ENCODE measurements at places on chromosomes 3 and 15.

DNA sequence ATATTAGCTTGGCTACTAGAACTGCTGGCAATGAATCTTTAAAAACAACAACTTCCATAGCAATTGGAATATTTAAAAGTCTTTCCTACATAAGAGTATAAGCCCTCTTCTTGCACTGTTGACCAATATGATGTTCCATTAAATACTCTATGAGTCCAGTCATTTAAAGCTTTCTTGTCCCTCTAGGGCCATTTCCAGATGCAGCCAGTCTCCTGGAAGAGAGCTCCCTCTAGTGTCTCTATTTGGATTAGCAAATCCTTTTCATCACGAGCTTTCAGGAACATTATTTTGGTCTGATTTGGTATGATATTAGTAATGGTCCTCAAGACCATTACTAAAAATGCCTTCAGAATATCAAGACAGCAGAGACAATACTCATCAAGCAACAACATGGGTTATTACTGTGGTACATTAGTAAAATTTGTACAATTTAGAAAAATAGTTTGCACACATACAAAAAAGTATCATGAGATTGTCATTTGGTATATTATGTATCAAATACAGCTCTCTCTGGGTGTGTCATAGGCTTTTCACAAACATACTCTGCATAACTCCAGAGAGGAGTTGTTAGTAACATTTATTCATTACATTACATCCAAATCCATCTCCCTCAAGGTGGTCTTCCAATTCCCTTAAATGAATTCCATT is 101.3 kb downstream of the DPH6 start:
- no peak for DNase-seq

- DNase-seq, result peak; percentile 47
Observed at GRCh38 chr15:89406940-89407607, 72.5 kb upstream of the POLG start.

DNA sequence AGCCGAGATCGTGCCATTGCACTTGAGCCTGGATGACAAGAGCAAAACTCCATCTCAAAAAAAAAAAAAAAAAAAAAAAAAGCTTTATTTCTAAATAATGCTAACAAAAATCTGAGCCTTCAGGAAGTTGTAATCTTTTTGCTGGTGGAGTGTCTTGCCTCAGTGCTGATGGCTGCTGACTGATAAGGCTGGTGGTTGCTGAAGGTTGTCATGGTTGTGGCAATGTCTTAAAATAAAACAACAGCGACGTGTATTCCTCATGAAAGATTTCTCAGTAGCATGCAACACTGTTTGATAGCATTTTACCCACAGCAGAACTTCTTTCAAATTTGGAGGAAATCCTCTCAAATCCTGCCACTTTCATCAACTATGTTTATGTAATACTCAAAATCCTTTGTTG is 77.4 kb upstream of the PTPRG start:
- DNase-seq, result no peak

GRCh38 chr3:114745322-114746240 is 401.5 kb downstream of the ZBTB20 start:
- no peak for DNase-seq

- no peak for DNase-seq
Observed at GRCh38 chr15:49190586-49190985, 20.5 kb downstream of the GALK2 start.

- no peak for DNase-seq
Observed at GRCh38 chr15:78987556-78988360, 42.9 kb upstream of the CTSH start.

Data from right kidney (tissue), 9 donors.